ENCODE measurements at places on chromosomes 11 and 22.

DNA sequence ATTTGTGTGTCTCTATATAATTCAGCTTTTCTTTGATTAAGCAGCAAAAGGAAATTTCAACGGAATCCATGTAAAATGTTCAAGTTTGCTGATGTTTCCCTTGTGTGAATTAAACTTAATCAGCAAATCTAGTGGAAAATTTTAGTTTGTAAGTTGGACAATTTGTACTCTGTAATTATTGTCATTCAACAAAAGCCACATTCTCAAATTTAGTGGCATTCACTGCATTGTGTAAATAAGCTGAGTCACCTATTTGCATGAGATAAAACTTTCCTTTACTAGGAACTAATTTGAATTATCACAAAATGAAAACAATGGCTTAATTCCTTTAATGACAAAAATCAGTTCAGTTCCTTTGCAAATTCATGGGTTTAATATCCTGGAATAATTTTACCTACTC lies 784.2 kb upstream of the CCDC179 start:
- DNase-seq = no peak

- no peak for DNase-seq
Observed at GRCh38 chr11:69516526-69516925, 35.1 kb downstream of the LINC01488 start.

DNA sequence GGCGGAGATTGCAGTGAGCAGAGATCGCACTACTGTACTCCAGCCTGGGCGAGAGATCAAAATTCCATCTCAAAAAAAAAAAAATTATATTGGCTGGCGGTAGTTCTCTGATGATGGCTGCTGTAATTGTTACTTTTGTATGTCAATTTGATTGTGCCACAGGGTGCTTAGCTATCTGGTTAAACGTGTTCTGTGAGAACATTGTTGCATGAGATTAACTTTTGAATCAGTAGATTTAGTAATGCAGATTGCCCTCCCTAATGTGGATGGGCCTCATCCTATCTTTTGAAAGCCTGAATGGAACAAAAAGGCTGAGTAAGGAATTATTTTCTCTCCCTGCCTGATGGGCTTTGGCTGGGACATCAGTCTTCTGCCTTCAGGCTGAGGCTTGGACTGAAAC lies 654.2 kb downstream of the OPCML start:
- DNase-seq = no peak

- no peak for DNase-seq
Observed at GRCh38 chr11:34238533-34238932, 119.3 kb downstream of the ABTB2 start.

DNA sequence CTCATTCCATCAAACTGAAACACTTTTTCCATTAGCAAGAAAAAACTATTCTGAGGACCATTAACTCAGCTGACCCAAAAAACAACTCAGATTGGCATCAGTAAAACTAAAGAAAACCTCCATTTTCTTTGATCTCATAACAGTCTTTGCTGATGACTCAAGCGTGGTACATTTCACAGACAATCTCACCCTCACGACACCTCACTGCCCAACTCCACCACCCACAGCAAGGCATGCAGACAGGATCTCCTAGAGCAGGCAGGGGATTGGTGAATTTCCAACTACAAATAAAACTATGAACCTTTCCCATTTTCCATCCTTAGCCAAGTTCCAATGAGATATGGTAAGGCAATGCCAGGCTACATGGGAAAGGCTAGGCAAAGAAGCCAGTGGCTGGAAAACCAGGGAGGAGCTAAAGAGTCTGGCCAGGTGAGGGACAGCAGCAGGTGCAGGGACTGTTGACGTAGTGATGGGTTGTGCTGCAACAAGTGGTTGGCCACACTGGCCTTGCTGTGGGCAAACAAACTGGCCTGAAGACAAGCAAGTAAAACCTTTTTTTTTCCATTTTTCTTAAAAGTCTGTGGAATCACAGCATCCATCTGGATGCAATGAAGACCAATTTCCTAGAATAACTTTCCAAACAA lies 97.2 kb downstream of the SERGEF start:
- DNase-seq = no peak

- DNase-seq = no peak
Observed at GRCh38 chr11:17527628-17527995, 16.6 kb downstream of the USH1C start.

DNA sequence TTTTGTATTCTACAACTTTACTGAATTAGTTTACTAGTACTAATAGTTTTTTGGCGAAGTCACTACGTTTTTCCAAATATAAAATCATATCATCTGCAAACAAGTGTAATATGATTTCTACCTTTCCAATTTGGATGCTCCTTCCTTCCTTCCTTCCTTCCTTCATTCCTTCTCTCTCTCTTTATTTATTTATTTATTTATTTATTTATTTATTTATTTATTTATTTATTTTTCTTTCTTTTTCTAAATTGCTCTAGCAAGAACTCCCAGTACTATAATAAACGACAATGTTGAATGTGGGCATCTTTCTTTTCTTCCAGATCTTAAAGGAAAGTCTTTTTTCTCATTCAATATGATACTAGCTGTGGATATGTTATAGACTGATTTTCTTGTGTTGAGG lies 656.0 kb upstream of the LUZP2 start:
- no peak for DNase-seq

DNA sequence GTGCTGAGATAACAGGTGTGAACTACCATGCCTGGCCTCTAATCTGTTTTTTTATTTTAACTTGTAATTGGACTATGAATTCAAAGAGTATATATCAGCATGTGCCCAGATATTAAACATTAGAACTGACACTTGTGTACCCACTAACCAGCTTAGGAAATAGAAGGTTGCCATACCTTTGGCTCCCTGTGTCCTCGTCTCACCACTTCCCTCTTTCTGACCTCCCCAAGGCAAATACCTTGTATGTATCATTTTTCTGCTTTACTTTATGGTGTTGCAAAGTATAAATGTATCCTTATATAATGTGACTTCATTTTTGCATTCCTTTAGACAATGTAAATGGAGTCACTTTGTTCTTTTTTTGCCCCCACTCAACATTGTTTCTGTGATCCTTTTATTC lies 9.1 kb downstream of the PPP6R3 start:
- DNase-seq = no peak

DNA sequence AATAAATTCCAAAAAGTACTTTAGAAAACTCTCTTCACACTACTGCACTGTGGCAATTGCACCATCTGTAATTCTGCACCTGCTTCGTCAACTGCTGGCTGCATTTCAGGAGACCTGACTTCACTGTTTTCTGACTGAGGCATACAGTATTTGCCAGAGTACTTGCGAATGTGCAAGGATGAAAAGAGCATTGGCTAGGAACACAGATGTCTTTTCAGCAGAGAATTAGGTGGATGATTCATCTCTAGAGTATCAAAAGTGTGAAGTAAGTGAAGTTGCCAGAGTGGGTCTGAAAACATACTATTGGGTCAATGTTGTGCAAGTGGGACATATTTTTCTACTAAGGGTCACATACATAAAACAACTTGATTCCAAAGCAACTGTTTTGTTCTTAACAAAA lies 427.5 kb upstream of the CCDC90B start:
- no peak for DNase-seq

All from glomerular endothelial cell (primary cell).